Mononuclear cell (primary cell): ENCODE measurements at places on chromosomes 1 and 21. TPM values are rescaled to one million over a fixed set of nuclear protein-coding genes. Genes with fewer than 3 reads are reported as not detected.

Gene IFNAR1
- 12.4 TPM for total RNA-seq

Gene WDR64
- 0.10 TPM for total RNA-seq

Gene DCST1
- total RNA-seq = 0.21 TPM

Gene L1TD1
- 0.21 TPM for total RNA-seq

Gene NPHP4
- total RNA-seq = 2.7 TPM

Gene RSRP1
- 292 TPM for total RNA-seq

Gene PLA2G2F
- total RNA-seq = not detected

Gene RAB3GAP2
- 26.7 TPM for total RNA-seq

Gene SLFNL1
- 0.10 TPM for total RNA-seq

Gene AMIGO1
- total RNA-seq = 9.2 TPM

Gene CBS
- not detected for total RNA-seq

Gene CELSR2
- total RNA-seq = 1.4 TPM

Gene FTCD
- 0.10 TPM for total RNA-seq

Gene SAMD11
- not detected for total RNA-seq

Gene SEMA4A
- total RNA-seq = 30.4 TPM

Gene HSPB7
- not detected for total RNA-seq

Gene ATP1A4
- total RNA-seq = under 0.01 TPM

Gene NBPF4
- total RNA-seq = not detected

Gene MARK1
- total RNA-seq = under 0.01 TPM

Gene CCDC30
- 2.3 TPM for total RNA-seq

Gene EPS8L3
- total RNA-seq = not detected

Gene ARMH1
- total RNA-seq = 30.0 TPM

Gene CLCNKA
- not detected for total RNA-seq

Gene ARHGEF10L
- 7.6 TPM for total RNA-seq

Gene DEPDC1
- 0.10 TPM for total RNA-seq

Gene KCNE2
- not detected for total RNA-seq

Gene FAM76A
- 18.7 TPM for total RNA-seq

Gene MFSD2A
- total RNA-seq = 8.4 TPM

Gene MIXL1
- total RNA-seq = not detected

Gene OR2L5
- total RNA-seq = not detected

Gene KRTAP21-2
- total RNA-seq = not detected

Gene AVPR1B
- not detected for total RNA-seq

Gene AIM2
- total RNA-seq = 2.1 TPM

Gene MMP23B
- 1.3 TPM for total RNA-seq

Gene C4BPA
- total RNA-seq = 0.10 TPM

Gene LRRC3
- 0.31 TPM for total RNA-seq

Gene ANGPTL7
- total RNA-seq = not detected

Gene CNN3
- 4.6 TPM for total RNA-seq

Gene CSTB
- 9.4 TPM for total RNA-seq

Gene C1orf105
- not detected for total RNA-seq

Gene OR2L13
- total RNA-seq = 0.21 TPM

Gene SPATA46
- total RNA-seq = not detected

Gene C8A
- not detected for total RNA-seq

Gene BRINP2
- total RNA-seq = not detected

Gene H6PD
- 10.5 TPM for total RNA-seq

Gene S100A2
- 0.21 TPM for total RNA-seq

Gene TMEM183A
- total RNA-seq = 207 TPM

Gene RAB7B
- total RNA-seq = 0.10 TPM

Gene OR2T12
- not detected for total RNA-seq

Gene NUDT4B
- 34.0 TPM for total RNA-seq

Gene UTS2
- 1.4 TPM for total RNA-seq

Gene NR5A2
- total RNA-seq = not detected

Gene ADORA3
- total RNA-seq = not detected

Gene KLHL21
- total RNA-seq = 57.4 TPM

Gene NIT1
- total RNA-seq = 9.0 TPM
